ENCODE measurements at places on chromosomes 2 and 18.

DNA sequence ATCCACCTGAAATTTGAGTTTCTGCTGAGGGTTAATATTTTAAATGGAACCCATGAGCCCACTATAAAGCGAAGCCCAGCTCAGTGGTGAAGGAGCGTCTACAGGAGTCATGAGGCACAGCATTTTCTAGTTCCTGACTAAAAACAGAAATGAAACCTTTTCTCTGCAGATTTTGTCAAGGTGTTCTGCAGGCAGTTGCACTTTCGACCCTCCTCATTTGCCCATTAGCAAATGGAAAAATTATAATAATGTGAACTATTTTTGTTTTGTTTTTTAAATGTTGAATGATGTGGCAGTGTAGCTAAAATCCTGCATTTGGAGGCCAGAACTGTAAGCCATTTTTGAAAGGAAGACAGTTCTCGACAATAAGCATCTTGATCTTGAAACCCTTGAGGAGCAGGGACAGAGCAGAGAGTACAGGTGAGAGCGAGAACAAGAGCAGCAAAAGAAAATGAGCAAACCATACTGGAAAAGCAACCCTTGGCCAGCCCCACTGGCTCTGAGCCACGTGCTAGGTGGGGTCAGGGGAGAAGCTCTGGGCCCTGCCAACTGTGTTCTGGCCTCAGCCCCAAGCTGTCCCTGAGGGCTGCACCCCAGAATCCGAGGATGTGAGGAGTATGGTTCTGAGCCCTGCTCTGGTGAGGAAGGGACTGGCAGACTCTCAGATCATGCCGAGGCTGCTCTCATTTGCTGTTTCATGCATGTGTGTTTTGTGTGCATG is 26.4 kb upstream of the COPS8 start:
- no peak for DNase-seq

DNA sequence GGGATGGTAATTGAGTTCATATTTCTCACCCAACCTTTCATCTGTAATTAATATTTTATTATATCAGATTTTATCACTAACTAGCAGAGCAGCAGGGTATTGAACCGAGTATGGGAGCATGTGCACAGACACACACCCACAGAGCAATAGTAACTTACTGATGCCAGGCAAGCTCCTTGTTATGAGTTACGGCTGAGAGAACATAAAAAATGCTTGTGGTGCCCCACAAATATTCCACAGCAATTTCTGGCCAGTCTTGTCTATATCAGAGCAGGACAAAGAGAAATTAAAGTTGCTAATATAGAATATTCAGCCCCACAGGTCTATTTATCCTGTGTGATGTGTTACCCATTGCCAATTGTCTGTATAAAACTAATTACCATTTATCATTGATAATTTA is 501.8 kb upstream of the RAB12 start:
- peak; percentile 47 for DNase-seq

DNA sequence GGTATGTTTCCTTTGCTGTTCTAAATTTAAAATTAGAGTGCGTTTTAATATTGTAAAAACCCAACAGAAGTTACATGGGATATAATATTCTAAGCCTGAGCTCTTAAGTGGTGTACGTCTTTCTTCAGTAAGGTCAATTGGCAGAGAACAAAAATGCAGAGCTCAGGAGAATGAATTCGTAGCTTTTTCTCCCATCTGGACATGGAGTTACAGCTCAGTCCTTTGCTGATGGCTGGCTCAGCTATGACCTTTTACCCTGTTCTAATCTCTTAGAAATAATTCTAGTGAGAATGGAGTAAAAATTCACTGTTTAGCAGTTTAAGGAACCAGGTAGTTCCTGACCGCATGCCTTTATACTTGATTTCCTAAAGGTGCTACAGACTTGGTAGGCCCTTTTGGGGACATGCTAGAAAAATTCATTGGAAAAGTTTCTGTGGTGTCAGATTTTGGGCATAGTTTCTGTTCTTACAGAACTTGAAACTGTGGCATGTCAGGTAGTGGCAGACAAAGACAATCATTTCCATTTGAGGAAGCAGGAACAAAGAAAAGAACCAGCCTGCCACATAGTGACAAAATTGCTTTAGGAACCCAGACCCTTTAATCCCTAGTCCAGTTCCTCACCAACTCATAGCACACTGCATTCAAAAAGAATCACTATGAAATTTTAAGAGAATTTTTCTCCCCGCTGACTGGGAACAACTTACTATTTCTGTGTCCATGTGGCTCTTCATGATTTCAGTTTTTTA is 566.8 kb upstream of the ZNF804A start:
- DNase-seq = no peak

DNA sequence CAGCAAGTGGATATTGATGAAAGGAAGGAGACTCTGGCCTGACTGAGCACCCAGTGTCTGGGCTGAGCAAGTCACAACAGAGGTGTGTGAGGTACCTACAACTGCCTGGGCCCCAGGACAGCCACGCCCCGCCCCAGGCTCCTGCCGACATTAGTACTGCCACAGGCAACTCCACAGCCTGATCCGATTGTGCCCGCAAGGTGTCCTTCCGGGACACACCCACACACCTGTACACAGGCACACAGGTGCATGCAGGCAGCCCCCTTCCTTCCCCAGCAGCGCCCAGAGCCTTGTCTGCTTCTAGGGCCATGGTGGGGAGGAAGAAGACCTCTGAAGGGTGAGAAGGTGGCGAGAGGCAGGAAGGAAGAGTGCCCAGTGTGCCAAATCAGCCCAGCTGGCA is 83.6 kb downstream of the TNS1 start:
- no peak for DNase-seq

DNA sequence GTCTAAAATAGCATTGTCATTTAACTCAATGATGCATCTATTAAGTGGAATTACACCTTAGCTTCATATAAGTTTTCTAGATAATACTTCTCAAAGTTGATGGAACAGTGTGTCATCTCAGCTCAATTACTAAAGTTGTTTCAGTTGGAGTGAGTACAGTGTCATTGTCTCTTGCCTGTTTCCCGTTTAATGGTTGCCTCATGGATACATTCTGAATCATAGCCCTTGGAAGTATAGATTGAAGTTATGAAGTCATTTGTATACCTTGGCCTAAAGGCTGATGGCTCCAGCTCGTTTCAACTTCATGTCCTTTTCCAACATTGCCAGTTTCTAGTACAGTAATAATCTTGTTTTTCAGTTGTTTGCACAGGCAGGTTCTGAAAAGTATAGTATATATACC is 130.5 kb upstream of the NOSTRIN start:
- DNase-seq = no peak

DNA sequence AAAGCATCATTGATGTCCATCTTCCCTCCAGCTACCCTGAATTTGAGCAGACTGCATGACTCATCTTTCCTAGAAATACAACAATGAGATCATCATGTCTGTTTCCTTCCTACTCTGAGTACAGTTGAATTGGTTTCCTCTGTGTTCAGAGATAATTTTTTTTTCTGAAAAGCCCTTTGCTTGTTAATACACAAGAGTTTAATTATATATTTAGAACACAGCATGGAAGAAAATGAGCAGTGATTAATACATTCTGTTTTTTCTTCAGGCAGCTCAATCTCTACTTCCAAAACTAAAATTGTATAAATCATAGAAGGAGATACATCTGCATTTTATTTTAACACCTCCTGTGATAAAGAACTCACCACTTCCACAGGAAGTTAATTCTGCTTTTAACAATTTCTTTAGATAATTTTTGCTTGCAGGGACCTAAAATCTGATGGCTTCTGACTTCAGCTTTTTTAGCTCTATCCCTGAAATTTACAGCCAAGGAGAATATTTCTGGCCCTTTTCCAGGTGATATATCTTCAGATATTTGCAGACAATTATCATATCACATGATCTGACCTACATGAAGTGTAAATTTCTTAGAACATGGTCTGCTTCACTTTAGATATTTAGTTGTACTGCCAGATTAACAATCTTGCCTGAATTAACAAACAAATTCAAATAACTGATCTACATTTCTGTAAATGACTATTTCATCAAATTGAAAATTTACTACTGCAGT is 249.0 kb downstream of the TRIB2 start:
- peak; percentile 63 for DNase-seq

GRCh38 chr2:96848264-96848663 is 4.4 kb upstream of the ANKRD23 start:
- no peak for DNase-seq

DNA sequence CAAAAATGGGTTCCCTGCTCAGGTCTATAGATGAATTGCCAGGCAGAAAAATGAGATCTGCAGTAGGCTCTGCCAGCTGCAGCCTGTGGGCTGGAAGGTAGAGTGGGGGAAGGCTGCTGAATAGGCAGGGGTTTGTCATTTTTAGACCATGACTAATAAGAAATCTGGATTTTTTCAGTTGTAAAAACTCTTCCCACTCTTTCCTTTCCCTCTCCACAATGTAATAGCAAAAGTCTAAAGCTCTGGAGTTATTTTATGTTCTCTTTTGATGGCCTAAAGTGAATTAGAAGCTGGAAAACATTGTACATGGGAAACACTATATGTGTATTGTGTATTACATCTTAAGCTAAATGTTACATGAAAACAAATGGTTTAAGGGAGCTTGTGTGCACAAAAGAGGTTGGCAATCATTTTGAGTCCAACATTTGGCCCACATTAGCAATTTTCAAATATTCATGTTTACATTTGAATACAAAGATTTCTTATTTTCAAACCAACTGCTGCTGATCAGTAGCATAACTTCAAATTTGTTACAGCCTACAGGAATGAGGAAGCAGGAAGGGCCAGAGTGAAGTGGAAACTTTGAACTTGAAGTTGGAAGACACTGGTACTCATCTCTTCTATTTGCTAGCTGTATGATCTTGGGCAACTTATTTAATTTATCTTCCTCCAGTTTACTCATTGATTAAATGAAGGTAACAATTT is 407.1 kb downstream of the SLC4A3 start:
- DNase-seq = peak; percentile 82

- peak; percentile 19 for DNase-seq
Observed at GRCh38 chr2:171432969-171433762, 624 bp downstream of the METTL8 start.

DNA sequence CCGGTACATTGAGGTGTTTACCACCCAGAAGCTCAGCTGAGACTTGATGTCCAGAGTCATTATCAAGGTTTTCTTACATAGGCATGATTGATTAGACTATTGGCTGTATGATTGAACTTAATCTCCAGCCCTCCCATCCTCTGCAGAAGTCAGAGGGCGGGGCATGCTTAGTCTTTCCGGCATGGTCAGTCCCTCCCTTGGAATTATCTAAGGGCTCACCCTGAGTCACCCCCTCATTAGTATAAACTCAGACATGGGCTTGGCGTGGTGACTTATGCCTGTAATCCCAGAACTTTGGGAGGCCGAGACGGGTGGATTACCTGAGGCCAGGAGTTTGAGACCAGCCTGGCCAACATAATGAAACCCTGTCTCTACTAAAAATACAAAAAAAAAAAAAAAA is 243.9 kb downstream of the VAPA start:
- DNase-seq = no peak

All from fibroblast of skin of scalp (primary cell).